ENCODE measurements at places on chromosomes 5 and 9.

DNA sequence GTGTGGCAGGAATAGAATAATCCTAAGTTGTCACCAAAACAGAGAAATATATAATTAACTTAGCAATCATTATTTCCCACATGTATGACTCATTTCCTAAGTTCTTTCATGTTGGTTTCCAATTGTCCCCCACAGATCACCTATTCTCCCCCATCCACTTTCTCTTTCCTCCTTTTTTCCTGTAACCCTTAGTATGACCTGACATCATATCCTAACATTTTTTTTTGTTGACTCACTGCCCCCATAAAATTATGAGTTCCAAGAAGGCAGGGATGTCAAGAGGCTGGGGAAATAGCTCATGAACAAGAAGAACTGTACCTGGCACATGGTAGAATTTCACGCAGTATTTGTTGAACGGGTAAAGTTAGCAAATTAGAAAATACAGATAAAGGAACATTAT lies 186.7 kb downstream of the DCP2 start:
- peak; percentile 62 for DNase-seq

- peak; percentile 14 for DNase-seq
These were observed 26.6 kb downstream of the HABP4 start for GRCh38 chr9:96476591-96476990.

DNA sequence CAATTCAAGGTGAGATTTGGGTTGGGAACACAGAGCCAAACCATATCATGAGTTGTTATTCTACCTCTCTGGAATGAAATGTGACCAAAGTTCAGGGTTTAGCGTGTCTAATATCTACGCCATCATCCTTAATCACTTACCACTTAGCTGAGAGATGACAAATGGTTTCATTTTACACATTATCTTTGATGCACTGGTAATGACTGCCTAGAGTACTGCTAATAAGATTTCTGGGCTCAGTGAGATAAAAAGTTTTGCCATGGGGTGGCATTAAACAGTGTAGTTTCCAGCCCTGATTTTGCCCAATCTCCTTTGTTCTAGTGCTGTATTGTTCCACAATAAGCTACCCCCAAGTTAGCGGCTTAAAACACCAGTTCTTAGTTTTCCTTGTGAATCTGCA lies 367.2 kb downstream of the MLLT3 start:
- DNase-seq = no peak

DNA sequence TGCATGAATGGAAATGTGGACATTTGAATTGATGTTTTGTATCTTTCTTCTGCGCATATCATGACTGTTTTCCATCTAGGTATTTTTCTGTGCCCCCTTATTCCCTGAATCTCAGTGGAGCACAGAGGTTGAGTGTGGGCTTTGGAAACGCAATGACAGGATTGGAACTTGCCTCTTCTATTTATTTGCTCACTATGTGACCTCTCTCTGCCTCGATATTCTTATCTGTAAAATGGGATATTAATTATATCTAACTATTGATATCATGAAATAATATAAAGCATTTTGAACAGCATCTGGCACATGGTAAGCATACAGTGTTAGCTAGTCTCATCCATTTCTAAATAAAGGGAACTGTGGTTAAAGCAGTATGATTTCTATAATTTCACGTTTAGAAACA lies 26.0 kb downstream of the HABP4 start:
- no peak for DNase-seq

DNA sequence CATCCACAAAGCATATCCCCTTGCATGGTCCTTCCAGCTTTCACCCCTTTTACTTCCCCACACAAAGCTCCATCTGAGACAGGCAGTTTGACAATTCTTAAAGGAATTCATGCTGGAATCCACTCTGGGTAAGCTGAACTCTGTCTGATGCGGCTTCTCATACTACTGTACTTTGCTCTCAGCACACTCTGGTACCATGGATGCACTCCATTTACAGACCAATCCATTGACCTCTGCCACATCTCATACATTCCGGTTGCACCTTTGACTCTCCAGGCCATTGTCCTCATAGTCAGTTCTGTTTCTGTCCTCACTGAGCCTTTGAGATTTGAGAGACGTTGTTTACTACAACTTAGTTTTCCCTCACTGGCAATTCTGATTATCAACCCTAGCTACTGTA lies 12.2 kb downstream of the SPATA9 start:
- peak; percentile 24 for DNase-seq

DNA sequence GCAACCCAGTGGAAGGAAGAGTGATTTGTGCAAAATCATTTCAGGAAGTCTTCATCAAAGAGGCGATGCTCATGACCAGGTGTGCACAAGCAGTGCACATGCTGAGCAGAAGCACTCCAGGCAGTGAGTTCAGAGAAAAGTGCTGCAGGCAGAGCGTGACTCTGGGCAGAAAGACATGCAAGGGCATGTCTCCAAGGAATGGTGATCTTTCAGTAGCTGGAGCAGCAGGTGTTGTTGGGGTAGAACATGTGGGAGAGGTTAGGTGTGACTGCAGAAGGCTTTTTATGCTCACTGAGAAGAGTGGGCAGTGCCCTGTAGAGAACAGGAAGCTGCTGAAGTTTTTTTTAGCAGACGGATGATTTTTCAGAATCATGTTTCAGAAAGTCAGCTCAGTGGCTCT lies 545.4 kb upstream of the TLE4 start:
- no peak for DNase-seq

DNA sequence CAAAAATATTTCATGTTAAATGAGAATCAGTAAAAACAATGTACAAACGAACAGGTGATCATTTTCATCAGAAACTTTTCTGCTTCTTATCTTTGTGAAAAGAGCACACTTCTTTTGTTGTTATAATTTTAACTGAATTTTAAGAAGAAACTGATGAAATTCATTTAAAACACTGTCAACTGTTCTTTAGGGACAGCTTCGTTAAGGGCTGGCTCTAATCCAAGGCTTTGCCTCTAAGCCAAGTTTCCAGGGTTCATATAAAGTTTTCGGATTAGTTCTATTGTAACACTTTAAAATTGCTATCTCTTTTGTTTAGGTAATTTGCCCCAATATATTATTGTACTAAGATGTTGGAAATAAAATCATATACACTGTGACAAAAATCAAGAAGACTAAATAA lies 559.2 kb downstream of the TUSC1 start:
- no peak for DNase-seq

GRCh38 chr5:14757850-14758249 lies 93.3 kb downstream of the OTULIN start:
- DNase-seq = no peak

DNA sequence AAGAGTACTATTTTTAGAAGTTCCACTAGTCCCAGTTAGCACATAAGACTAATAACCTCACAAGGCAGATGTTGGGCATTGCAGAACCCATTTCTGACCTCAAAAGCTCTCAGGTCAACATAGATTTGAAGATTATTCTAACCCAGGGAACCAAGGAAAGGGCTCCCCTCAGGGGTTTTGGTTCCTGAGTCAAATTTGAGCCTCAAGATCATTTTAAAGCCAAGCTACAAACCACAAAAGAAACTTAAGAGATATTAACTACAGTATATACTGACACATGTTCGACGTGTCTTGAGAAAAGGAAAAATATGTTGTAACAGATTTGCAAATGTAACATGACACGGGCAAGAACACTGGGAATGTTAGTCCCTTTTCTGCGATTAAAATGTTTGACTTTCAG lies 88.6 kb downstream of the GNAQ start:
- no peak for DNase-seq

- no peak for DNase-seq
These were observed 116.6 kb downstream of the LPAR1 start for GRCh38 chr9:110921705-110922104.

DNA sequence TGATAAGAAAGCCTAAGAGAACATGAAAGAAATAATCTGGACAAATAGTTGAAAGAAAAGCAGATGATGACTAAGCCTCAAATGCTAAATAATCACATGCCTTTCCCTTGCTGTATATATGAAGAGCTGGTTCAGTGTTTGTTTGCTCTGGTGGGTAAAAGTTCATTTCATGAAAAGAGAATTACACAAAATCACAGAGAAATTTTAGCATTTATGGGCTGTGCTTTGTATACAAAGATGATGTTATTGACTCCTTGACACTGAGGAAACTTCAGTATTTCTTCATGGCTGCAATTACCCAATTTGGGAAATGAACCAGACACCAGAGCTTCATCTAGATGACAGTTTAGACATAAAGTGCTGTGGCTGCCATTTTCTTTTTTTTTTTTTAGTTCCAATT lies 527.2 kb downstream of the NR2F1-AS1 start:
- peak; percentile 20 for DNase-seq

- DNase-seq = no peak
These were observed 291.4 kb downstream of the YTHDC2 start for GRCh38 chr5:113804943-113805342.

DNA sequence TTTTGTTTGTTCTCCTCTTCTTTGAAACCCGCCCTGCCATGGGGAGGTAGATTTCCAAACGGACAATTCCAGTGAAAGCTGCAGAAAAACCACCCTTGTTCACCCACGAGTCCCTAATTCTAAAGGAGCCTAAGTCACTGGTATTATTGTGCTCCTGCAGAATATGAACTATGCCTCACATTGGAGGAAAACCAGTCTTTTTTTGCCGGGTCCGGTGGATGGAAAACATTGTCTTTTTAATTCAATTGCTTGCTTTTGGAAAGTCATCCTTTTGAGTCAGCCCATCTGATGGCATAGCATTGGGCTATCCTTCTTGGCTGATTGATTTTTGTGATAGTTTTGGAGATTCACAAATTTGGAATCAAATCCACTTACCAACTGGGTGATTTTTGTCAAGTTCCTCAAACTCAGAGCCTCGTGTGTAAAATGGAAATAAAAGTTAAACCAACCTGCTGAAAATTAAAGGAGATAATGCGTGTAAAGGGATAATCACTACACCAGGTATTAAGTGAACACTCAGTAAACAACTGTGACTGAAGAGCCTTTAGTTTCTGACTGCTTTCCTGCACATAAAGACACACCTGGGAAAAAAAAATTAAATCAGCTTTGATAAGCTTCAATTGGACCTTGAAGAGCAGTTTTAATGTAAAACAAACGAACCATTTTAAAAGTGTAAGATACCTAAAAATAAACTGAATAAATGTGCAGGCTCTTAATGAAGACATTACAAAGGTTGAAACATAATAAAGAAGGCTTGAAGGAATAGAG lies 780 bp upstream of the CCNJL start:
- DNase-seq = no peak

DNA sequence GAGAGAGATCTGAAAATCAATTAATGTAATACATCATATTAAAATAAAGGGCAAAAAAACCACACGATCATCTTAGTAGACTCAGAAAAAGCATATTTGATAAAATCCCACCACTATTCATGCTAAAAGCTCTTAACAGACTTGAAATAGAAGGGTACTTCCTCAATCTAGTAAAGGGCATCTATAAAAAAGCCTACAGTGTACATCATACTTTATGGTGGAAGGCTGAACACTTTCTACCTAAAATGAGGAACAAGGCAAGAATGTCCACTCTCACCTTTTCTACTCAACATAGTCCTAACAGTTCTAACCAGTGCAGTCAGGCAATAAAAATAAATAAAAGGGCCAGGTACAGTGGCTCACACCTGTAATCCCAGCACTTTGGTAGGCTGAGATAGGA lies 38.9 kb downstream of the POLK start:
- no peak for DNase-seq

DNA sequence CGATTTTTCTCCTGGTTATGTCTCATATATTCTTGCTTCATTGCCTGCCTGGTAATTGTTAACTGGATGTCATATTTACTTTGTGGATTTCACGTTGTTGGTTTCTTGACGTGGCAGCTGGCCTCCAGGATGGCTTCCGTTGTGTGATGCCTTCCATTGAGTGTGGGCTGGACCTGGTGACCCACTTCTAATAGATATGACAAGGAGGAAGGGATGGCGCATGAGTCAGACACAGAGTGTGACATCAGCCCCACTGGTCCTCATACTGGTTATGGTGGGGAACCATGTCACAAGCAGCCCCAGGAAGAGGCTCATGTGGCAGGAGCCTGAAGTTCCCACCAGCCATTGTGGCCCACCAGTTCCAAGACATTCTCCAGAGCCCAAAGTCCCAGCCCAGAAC lies 6.4 kb upstream of the PAEP start:
- no peak for DNase-seq

DNA sequence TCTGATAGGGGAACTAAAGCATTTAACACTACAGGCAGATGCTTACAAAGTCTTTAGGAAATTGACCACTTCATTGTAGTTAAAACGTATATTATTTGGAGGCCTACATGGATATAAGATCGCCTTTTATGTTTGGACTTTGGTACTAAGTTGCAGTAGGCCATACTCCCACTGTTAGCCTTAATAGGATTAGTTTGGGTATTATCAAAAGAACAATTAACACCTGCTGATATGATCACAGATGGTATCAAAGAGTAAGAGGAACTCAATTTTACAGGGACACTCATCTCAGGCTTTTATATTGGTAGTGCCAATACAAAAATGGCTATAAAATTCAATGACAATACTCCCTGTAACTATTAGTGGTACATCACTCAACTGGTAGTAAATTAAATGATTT lies 1183.0 kb downstream of the MAT2B start:
- no peak for DNase-seq

GRCh38 chr5:119269061-119269944 lies 86.5 kb upstream of the TNFAIP8 start:
- DNase-seq = peak; percentile 28

- no peak for DNase-seq
These were observed 109.3 kb downstream of the ATPSCKMT start for GRCh38 chr5:10140195-10140973.

DNA sequence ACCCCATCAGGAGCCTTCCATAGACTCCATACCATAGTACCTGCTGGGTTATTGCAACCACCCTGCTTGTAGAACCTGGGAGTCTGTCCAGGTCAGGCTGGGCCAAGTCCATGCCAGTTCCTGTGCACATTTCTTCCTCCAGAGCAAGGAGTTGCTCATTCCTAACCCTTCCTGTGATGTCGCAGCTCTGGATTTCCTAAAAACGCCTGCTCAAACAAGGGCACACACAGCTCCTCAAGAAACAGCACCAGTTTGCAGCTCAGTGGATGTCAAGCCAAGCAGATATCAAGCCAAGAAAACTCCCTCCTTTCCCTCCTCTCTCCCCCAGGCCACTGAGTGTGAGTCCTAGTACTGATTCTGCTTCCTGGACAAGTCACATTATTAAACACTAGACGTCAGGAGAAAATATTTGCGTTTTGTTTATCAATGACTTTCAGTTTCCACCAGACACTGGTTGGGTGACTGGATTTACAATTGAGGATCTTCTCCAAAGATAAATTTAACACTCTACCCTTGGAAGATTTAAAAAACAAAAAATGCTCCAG lies 59.6 kb downstream of the SLC1A1 start:
- DNase-seq = no peak
